Left ventricle myocardium superior (tissue), 1 donor: ENCODE measurements at places on chromosomes 3 and 15. TPM values are rescaled to one million over a fixed set of nuclear protein-coding genes. Genes with fewer than 3 reads are reported as not detected.

DNA sequence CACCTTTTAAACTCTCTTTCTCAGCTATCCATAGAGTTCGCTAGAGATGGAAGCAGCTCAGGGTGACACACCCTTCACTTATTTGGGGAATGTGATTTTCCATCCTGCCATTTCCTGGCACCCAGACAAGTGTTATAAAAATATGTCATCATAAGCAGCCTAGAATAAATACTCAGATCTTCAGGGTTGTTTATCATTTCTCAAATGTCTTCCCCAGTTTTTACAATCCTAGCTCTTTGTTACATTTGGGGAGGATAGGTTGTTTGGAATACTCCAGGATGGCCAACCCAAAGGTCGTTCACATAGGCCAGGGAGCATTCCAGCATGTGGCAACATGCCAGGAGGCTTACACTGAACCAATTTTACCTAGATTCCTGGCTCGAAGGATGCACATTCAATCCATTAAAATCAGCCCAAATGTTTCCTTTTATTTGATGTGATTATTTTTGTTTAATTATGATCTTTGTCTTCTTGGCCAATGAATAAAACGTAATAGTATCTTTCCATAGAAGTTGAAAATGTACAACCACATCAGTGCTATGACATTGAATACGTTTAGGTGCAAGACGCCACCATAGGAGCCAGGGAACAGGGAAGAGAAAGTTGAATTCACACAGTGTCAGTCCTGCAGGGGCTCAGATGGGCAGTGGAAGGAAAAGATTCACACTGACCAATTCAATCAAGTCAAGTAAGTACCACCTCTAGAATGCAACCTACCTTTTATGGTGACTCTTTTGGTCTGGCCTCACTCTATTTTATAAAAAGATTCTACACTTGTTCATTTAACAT is 537.7 kb upstream of the MDFIC2 start:
- DNase-seq, result no peak

DNA sequence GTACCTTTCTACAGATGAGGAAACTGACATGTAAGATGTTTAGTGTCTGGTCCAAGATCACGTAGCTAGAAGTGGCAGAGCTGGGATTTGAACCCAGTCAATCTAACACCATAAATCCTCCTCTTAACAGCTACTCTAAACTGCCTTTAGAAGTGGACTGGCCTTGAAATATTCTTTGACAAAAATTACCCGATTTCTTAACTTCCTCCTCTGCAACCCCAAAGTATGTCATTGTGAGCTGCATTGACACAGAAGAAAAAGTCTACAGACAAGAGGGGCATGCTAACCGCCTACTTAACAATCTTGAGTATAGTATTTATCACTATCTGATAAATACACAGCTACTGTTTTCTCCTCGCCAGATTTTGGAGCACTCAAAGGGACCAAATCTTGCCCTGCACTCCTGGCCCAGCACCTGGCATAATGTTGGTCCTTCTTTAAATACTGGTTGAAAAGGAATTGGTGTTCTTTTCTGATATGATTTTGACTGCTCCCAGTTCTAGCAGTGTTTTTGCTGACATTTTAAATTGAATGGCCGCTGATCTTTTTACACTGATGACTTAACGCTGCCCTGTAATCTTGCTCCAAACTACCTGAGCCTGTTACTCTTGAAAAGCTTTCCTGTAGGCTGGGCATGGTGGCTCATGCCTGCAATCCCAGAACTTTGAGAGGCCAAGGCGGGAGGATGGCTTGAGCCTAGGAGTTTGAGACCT is 36.9 kb downstream of the ITPR1 start:
- no peak for DNase-seq

GRCh38 chr15:85984241-85984640 is 95.4 kb upstream of the AGBL1 start:
- DNase-seq, result no peak

DNA sequence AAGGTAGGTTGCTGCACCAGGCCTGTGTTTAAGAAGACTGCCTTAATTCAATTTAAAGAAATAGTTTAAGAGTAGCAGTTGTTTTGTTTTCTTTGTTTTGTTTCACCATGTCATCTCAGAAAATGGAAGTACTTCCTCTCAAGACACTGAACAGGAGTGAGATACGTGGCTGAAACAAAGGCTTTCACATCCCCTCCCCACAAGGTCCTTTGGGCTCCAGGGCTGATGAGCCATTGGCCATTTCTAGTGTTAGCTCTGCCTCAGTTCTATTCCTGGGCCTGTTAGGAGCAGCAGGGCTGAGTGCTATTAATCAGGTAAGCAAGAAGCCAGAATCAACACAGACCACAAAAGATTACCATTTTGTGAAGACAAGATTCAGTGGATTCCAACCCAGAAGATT is 132.8 kb downstream of the KCNAB1 start:
- no peak for DNase-seq

The SYNPR gene
- total RNA-seq, result not detected
